ENCODE measurements at places on chromosomes 7 and 10.

GRCh38 chr7:101527844-101528667 is 101.0 kb downstream of the MYL10 start:
- no peak for DNase-seq

- DNase-seq = no peak
Measured at GRCh38 chr10:66886848-66887247, 39.0 kb upstream of the LRRTM3 start.

DNA sequence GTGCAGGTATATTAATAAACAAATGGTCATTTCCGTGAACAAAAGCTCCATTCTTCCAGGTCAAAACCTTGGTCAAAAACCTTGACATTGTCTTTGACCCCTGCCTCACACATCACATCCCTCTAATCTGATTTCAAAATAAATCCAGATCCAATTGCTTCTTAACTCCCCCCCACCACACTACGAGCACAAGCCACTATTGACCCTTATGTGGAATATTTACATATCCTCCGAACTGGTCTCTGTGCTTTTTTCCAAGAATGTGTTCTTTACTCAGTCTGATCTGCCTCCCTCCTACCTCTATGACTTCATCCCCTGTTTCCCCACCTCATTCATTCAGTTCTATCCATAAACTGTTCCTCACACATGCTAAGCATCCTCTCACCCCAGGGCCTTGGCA is 313.6 kb upstream of the NPVF start:
- no peak for DNase-seq

DNA sequence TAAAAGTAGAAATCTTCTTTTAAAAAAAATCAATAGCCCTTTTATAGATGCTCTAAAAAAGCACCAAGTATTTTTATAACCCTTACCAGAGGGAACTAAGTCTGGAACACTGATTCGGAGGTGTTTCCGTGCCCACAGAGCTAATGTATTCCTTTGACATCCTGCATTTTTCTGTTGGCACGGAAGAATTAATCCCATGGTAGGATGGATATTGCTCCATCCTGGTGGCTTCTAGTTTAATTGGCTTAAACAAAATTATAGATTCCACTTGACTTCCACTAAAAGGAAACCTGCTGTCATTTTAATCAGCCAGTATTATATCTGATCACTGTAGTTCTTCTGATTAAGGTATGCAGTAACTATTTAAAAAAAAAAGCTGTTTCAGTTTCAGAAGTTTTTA is 164.0 kb upstream of the NPS start:
- DNase-seq = no peak

DNA sequence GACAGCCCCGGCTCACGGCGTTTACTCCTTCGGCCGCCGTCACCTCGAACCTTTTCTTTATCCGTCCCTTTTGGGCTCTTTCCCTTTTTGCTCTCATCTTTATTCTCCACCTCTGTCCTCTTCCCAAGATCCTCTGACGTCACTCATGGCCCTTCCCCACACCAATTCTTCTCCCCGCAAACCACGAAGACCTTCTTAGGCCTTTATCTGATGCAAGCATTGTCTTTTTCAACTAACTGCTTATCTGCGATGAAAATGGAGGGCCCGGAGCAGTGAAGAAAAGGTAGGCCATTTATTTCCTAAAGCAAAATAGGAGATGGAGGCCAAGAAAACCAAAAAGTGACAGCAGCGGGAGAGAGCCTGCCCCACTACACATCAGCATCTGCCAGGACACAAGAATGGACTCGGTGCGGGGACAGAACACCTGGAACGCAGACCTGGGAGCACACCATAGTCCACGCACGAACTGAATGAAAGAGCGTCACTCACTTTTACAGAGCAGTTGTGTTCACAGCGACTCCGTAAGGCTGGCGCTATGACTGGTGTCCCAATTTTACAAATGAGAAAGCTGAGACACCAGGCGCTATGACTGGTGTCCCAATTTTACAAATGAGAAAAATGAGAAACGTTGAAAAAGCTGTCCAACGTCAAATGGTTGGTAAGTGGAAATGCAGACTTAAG is 45.3 kb downstream of the ZNF777 start:
- no peak for DNase-seq

DNA sequence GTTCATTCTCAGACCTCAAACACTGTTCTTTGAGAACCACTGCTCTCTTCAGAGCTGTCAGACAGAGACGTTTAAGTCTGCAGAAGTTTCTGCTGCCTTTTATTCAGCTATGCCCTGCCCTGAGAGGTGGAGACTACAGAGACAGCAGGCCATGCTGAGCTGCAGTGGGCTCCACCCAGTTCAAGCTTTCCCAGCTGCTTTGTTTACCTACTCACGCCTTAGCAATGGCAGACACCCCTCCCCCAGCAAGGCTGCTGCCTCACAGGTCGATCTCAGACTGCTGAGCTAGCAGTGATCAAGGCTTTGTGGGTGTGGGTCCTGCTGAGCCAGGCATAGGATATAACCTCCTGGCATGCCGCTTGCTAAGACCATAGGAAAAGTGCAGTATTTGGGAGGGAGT is 80.5 kb upstream of the CYP2C9 start:
- no peak for DNase-seq

DNA sequence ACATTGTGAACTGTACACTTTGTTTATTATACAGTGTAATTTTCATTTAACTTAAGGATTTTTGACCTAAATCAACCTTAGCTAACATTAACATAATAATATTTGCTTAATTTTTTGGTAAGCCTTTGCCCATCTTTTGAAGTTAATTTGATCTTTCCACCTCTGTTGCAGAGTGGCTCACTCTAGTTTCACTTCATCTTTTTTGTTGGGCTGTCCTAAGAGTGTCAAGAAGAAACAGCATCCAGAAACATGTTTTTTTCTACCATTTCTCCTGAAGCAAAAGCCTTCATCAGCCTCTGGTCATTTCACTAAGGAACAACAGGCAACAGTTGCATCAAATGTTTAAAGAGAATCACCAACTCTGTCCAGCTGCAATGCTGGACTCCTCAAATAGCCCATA is 824.7 kb downstream of the REEP3 start:
- no peak for DNase-seq
